Lung microvascular endothelial cell (primary cell): ENCODE measurements at places on chromosomes 3 and 15. TPM values are rescaled to one million over a fixed set of nuclear protein-coding genes. Genes with fewer than 3 reads are reported as not detected.
A peak's percentile ranks its signal among the peaks of the same experiment; 100 is the strongest.

DNA sequence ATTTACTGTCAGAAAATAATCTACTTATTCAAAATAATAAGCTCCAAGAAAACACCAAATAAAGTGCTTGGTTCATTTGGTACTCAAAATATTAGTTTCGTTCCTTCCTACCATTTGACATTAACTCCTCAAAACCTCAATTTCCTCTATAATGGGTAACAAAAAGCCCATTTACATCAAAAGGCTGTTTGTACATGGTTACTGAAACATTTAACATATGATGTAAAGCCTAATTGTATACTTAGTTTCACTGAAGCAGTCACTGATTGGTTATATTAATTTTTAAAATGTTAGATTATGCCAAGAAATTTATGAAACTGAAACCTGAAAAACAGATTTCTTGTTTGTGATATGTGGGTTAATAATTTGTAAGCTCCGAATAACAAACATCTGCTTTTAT is 14.7 kb downstream of the XRN1 start:
- no peak for DNase-seq

DNA sequence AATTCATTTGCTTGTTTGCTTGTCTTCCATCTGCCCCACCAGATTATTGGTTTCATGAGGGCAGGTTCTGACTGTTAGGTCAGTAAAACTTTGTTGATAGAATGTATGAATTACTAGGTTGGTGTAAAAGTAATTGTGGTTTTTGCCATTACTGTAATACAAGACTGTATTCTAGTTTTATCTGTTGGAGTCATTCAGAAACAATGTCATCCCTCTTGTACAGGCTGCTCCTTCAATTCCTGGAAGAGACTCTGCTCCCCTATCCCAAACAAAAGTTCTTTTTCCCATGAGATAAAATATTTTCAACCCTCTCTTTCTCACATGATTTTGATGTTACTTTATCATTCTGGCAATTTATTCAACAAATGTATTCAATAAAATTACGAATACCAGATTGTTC is 115.0 kb downstream of the CHST2 start:
- DNase-seq: no peak

NR1I2 gene
- total RNA-seq: not detected in 2 replicates

SNX33 gene
- total RNA-seq: 7.6 and 13.3 TPM in 2 replicates

GRCh38 chr3:108124337-108125152 is 33.7 kb upstream of the CD47 start:
- DNase-seq: peak; percentile 34

TM4SF4 gene
- 0.22 TPM in 1 of 2 replicates, not detected in the other for total RNA-seq
